Stimulated activated CD4-positive, alpha-beta T cell treated with anti-CD3 and anti-CD28 coated beads, Interleukin-12 subunit alpha, Interleukin-12 subunit beta, amount 100 ng/mL, for 24 hours (primary cell): ENCODE measurements at places on chromosomes 7 and 10.

DNA sequence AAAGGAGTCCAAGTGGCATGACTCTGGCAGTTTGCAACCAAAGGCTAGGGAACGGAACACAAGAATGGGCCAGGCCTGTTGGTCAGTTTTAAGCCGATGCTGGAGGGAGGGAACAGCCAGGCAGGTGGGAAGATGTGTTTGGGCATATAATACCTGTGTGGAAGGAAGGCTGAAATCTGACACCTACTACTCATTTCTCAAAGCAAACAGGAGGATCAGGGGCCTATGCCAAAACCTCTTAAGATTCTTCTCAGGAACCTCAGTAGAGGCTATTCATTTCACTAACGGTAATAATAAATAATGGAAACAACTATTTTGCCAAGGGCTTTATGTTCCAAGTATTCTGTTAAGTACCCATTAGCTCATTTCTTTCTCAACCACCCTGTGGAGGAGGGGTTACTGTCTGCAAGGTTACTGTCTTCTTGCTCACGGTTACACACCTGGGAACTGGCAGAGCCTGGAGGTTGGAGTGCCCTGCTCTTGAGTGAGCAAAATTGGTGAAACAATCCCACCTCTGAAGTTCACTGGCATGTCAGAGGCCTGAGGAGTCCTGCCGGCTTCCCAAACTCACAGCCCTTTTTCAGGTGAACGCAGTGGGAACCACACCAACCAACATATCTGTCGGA is 35.5 kb downstream of the GOT1 start:
- DNase-seq: no peak

DNA sequence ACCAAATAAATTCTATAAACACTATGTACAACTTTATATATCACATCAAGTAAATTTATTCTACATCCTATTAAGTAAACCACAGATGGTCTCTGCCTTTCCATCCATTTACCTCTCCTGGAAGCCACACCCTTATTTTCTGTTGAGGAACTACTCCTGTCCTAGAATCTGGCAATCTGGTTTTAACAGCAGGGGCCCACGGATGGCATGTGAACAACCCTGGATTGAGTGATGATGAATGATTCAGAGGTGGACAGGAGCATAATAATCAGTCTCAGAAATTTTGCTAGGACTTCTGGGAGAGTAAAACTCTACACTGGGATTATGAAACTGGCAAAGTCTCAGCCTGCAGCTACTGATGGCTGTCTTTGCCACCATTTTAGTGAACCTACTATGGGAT is 54.1 kb downstream of the CDK6 start:
- DNase-seq: no peak

- no peak for DNase-seq
Measured at GRCh38 chr10:53107711-53108110, 335.1 kb upstream of the MBL2 start.

- no peak for DNase-seq
Measured at GRCh38 chr10:119201233-119201632, 6.1 kb upstream of the GRK5 start.

DNA sequence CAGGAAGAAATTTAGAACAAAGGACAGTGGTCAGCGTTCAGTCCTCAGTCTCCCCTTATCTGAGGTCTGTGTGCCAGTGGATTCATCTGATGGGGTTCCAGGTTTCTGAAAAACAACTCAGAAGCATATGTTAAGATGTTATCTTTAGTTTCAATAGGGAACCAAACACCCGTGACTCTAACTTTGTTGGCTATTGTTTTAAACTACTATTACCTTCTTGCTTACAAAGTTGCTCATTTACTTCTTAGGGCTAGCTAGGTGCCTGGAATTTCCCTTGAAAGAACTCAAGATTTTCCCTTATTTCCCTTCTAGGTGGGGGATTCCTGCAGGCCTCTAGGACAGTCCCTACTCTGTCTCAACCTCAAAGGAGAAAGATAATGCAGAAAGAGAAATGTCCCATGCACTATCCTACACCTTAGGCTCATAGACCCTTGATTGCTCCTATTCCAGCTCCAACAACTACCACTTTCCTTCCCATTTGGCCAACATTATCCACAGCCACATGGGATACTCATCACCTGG is 192.5 kb upstream of the LYZL1 start:
- no peak for DNase-seq
